ENCODE measurements at places on chromosomes 7 and 10.
A peak's percentile ranks its signal among the peaks of the same experiment; 100 is the strongest.

GRCh38 chr10:28294169-28294532 is 8.7 kb downstream of the MPP7 start:
- DNase-seq = no peak

DNA sequence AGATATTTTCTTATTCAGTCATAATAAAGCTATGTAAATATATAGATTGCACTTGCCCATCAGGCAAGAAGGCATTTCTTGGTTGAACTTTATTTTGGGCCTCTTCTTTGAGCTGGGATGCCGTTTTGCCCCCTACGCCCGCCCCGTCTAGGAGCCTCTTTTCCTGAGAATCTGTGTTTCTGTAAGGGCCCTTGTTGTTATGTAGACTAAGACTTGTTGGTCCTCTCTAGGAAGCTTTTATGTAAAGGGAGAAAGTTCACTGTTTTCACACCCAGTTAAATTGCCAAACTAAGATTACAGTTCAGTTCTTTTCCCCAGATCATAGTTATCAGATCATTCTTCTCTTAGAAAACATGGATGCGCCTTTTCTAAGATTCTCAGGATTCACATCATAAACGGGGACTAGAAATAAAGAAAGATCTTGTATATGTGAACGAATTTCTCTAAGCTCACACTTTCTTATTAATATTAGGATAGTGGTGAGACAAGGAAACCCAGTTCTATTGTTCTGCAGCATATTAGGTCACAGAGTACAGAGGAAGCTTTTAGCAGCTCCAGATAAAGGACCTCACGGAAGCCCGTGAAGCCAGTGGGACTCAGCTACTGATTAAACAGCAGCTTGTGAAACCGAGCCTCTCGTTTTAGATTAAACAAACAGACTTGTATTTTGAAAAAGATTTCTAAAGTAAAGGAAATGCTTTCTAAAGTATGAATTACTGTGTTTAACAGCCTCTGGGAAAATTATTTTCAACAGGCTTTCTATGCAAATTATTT is 3.8 kb downstream of the LMTK2 start:
- no peak for DNase-seq

DNA sequence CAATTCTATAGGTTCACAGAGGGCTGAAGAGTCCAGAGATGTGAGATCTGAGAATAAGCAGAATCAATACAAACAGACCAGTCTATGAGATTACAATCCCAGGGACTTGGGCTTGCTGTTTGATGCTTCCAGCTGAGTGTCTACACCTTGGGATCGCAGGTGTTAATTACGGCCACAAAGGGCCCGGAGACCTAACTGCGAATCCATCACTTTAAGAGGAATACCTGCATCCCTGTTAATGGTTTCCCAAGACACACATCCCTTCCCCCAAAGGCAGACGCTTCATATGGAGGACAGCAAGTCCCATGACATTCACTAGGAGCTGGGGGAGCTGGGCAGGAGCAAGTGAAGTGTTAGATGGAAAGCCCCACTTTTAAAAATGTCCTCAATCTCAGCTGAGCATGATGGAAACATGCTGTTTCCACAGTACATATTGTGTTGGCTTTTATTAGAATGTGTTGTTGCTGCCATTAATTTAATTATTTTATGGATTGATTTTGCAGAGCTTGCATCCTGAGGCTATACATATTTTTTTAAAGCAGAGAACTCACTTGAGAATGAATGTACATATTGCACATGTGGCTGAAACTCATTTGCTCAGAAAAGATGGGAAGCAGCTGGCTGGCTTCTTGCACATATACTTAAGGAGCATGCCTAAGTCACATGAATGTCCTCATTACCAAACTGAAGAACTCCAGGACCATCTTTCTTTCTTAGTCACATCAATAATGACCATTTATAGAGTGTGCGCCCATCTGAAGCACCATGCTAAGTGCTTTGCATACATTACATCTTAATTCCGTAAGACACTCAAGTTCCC is 151.3 kb downstream of the NEBL start:
- no peak for DNase-seq

GRCh38 chr7:27774717-27775328 is 34.9 kb downstream of the TAX1BP1 start:
- no peak for DNase-seq

- DNase-seq = peak; percentile 79
Observed at GRCh38 chr10:103763374-103764202, 91.8 kb downstream of the SH3PXD2A start.

DNA sequence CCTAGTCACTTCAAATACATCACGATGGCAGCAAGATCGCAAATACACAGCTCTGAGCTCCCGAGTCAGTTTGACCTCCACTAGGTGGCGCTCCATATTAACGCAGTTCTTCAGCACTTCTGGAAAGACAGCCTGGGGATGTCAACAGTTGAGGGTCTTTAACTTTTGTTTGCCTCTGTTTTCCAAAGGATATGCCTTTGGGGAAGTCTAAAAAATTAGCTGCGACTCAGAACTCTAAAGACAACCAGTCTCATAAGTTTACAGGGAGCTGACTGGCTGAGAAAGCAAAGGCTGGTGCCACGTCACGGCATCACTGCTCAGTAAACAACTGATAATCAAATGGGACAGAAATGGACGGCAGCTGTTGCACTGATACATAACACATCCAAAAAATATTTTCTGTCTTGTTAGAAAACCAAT is 458.8 kb downstream of the SORCS1 start:
- peak; percentile 72 for DNase-seq

GRCh38 chr7:139777948-139778841 is at the start of gene HIPK2:
Gene HIPK2, minus strand, starts transcription at chr7:139777998. Its CDS starts 375 bp downstream, at chr7:139777623.
- peak; percentile 88 for DNase-seq

DNA sequence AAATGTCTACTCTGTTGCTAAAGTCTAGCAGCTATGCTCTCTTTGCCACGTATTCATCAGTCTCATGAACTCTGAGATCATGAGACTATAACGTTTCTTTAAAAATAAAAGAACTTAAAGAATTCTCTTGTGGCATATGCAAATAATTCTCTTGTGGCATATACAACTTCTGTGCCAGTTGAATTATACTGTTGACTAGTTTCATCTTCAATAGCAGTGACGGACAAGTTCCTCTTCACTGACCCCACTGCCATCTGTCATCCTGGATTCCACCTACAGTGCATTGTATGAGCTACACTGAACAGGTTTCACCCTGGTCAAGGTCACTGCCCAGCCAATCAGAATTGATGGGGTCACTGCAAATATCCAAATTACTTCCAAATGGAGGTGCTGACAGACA is 88.2 kb downstream of the CD36 start:
- DNase-seq = no peak

- DNase-seq = peak; percentile 57
Observed at GRCh38 chr7:90595342-90595800, 750 bp upstream of the CDK14 start.

DNA sequence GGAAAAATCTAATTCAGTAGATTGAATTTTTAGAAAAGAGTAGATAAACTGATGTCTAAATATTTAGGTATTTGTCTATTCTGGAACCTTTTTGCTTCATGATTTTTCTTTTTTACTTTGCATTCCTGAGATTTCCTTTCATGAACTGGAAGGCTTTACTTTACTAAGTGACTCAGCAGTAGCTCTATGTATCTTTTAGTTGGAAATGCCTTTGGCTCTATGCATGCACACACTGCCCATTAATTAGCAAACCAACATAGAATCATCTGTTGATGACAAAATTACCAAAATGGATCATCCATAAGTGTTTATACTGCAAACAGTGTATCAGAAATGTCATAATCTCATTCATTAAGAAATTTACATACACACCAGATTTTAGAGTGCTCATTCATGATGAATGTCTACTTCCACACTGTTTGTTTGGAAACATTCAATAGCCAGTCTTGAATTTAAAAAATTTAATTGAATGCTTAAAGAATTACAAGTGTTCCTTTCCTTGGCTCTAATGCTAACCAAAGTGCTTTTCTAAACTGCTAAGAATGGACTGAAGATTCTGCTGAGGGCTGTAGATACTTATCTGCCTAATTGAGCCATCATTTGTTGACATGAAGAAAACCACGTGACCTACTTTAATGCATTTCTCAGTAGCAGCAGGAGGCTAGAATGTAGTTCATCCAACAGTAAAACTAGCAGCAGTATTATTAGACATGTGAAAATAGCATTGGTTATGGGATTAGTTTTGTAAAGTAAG is 282.0 kb downstream of the ADK start:
- no peak for DNase-seq

GRCh38 chr7:98206451-98207330 is 4.5 kb upstream of the BHLHA15 start:
- no peak for DNase-seq

- no peak for DNase-seq
Observed at GRCh38 chr10:44899450-44900080, 11.6 kb upstream of the TMEM72 start.

- no peak for DNase-seq
Observed at GRCh38 chr10:119483839-119484238, 58.7 kb downstream of the RGS10 start.

DNA sequence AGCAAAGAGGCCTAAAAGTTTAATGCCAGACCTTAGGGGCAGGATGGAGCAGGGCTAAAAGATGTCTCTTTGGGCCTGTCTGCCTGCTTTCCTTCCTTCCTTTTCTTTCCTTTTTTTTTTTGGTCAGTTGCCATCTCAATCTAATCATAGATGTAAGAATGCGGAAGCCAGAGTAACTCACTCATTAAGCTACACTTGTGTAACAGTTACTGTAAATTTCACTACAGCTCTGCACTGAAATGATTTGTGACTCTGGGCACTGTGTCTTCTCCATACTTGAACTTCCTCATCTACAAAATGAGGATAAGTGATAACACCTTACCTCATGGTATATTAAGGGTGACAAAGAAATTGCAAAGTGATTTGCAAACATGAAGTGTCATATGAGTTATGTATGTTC is 75.5 kb upstream of the AGK start:
- DNase-seq = no peak

DNA sequence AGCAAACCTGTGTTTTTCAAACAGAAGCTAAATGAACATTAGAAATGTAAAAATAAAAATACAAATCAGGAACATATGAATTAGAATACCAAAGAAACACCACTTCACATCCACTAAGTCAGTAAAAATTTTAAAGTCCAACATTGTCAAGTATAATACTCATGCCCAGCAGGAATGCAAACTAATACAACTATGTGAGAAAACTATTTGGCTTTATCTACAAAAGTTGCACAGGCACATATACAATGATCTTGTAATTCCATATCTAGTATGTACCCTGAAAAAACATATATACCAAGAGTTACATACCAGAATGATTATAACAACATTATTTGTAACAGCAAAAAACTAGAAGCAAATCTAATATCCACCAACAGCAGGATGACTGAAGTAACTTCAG is 91.1 kb downstream of the RNF32 start:
- no peak for DNase-seq

GRCh38 chr7:99111591-99111990 is 32.3 kb downstream of the SMURF1 start:
- no peak for DNase-seq
